Muscle of back (tissue), 13 donors: ENCODE measurements at places on chromosomes 13 and 19. TPM values are rescaled to one million over a fixed set of nuclear protein-coding genes. Genes with fewer than 3 reads are reported as not detected.
A peak's percentile ranks its signal among the peaks of the same experiment; 100 is the strongest.

DNA sequence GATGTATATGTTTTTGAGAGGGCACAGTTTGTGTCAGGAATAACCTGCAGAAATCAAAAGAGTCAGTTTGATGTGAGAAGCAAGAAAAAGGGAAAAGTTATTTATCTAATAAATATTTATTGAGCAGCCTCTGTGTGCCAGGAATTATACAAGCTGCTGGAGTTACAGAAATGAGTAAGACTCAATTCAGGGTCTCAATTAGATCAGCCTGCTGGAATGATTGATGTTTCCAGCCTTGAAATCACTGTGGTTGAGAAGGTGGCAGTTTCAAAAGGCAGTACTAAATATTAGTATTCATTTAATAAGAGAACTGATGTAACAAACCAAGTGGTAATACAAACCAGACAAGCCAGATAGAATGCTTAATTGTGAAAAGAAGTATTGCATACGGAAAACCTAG, 782.4 kb upstream of the GPC6 start:
- no peak for DNase-seq

- DNase-seq, result peak; percentile 96
Observed at GRCh38 chr19:12495002-12495802, 10.6 kb upstream of the ZNF709 start.

- peak; percentile 13 for DNase-seq
Observed at GRCh38 chr19:58317476-58318072, 9.2 kb upstream of the ZSCAN22 start.

- DNase-seq, result no peak
Observed at GRCh38 chr13:75541287-75541686, 3.6 kb upstream of the COMMD6 start.

GRCh38 chr19:8684001-8684902, 14.3 kb downstream of the ACTL9 start:
- DNase-seq, result no peak

HS6ST3 gene
- polyA plus RNA-seq, result 0.14 TPM

GRCh38 chr13:30112602-30113435, 194.5 kb downstream of the KATNAL1 start:
- DNase-seq, result peak; percentile 91

GRCh38 chr19:22634450-22634827, 315 bp downstream of the ZNF492 start:
- DNase-seq, result no peak

C13orf42 gene
- not detected for polyA plus RNA-seq
